ENCODE measurements at places on chromosomes 6 and 20. TPM values are rescaled to one million over a fixed set of nuclear protein-coding genes. Genes with fewer than 3 reads are reported as not detected.

GRCh38 chr6:134512981-134513391 lies 195.1 kb upstream of the SGK1 start:
- DNase-seq = no peak

DNA sequence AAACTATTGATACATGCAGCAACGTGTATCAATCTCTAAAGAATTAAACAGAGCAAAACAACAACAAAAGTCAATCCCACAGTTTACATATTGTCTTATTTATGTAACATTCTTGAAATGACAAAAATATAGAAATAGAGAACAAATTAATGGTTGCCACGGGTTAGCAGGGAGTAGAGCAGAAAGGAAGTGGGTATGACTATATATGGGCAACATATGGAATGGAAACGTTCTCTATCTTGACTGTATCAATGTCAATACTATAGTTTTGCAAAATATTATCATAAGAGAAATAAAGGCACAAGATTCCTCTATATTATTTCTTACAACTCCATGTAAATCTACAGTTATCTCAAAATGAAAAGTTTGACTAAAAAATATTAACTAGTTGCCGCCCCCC lies 12.8 kb downstream of the AK9 start:
- DNase-seq = no peak

DNA sequence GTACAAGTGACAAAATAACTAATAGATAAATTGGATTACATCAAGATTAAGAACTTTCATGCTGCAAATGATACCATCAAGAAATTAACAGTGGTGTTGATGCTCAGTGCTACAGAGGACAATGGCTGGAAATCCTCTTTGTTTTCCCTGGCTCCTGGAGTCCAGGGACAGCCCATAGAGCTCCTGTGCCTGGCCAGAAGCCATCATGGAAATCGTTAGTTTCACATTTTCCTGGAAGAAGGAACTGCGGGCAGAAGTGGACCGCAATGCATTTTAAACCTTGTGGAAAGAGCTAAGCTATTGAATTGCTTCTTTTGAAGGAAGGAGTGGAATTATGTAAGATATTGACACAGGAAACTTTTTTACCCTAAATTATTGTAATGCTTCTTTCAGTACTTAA lies 276.0 kb downstream of the GJA1 start:
- DNase-seq = no peak

- no peak for DNase-seq
These were observed 86.5 kb downstream of the METTL24 start for GRCh38 chr6:110271732-110272022.

DNA sequence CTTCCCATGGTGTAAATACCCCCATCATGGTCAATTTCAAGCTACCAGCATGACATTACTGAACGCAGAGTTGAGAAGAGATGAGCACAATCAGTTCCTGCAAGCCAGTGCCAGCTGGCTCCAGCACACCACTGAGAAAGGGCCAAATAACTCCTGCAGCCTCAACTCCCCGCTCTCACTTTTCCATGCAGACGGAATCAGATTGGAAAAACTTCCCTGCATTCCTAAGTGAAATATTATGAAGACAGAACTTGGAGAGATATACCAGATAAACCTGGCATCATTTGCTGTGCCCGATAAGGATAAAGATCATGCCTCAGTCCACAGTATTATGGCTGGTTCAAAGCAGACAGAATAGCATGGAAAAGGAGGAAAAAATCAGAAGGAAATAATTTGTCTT lies 56.7 kb downstream of the FILIP1 start:
- DNase-seq = no peak

GRCh38 chr6:111837641-111838500 lies 35.4 kb downstream of the FYN start:
- no peak for DNase-seq

- no peak for DNase-seq
These were observed 477.1 kb upstream of the SPTLC3 start for GRCh38 chr20:12531626-12532025.

GRCh38 chr6:50979171-50979525 lies 160.5 kb downstream of the TFAP2B start:
- no peak for DNase-seq

DNA sequence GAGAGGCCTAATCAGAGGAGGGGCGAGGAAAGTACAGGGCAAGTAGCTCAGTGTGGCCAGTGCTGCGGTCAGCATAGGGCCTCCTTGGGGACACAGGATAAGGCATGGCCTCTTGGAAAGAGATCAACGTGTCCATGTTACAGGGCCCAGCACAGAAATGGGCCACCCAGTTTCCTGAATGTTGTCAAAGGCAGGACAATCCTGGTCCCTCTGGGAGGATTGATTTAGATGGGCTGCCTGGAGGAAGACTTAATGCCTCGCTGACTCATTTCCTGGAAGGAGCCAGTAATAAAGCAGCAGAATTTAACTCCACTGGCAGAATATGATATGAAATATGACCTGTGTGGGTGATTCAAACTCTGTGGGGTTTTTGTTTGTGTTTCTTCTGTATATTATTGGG lies 16.6 kb downstream of the DDO start:
- no peak for DNase-seq

- no peak for DNase-seq
These were observed 12.7 kb downstream of the IL17F start for GRCh38 chr6:52231406-52232127.

DNA sequence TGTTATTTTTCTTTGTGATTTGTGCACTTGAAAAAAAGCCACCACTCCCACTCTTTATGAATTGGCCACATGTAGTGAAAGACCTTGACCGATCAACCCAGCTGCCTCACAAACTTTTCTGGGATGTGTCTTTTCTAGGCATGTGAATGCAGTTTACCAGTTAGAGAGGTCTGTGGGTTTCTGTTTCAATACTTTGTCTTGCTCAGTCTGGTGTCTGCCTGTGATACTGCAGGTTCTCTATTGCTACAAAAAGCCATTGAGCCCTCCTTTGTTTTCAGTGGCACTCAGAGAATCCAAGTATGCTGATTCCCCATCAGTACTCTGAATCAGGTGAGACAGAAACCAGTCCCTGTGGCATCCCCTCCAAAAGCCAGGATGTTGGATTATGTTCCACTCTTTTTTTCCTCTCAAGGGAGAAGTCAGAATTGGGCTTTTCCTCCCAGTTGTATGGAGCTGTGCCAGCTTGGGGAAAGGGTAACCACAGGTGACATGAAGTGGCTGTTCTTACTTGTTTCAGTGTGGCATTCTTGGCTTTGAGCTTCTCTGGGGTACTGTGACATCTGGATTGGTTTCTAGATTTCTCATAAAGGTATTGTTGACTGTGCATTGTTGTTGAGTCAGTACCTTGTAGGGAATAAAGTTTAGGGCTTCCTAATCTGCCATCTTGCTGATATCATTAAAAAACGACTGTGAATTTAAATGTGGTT lies 26.3 kb upstream of the ZFP64 start:
- no peak for DNase-seq

DNA sequence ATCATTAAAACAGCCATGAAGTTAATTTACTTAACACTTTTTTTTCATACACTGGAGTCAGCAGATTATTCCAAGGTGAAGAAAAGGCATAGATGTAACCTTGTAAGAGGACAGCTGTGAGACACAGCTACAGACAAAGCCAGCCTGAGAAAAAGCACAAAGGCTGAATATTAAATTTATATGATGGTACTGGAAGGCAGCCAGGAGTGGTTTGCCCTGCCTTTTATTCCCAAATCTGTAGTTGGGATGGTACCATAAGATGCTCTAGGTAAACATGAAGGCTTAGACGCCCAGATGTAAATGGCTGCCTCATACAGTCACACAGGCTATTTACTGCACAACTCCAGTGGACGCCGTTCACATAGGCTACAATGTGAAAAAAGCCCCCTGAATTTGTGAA lies 42.1 kb upstream of the LOC128125822 start:
- no peak for DNase-seq

- DNase-seq = no peak
These were observed 67.3 kb upstream of the ZNF217 start for GRCh38 chr20:53660947-53661381.

- DNase-seq = no peak
These were observed 163.7 kb upstream of the THEMIS start for GRCh38 chr6:128064540-128064895.

DNA sequence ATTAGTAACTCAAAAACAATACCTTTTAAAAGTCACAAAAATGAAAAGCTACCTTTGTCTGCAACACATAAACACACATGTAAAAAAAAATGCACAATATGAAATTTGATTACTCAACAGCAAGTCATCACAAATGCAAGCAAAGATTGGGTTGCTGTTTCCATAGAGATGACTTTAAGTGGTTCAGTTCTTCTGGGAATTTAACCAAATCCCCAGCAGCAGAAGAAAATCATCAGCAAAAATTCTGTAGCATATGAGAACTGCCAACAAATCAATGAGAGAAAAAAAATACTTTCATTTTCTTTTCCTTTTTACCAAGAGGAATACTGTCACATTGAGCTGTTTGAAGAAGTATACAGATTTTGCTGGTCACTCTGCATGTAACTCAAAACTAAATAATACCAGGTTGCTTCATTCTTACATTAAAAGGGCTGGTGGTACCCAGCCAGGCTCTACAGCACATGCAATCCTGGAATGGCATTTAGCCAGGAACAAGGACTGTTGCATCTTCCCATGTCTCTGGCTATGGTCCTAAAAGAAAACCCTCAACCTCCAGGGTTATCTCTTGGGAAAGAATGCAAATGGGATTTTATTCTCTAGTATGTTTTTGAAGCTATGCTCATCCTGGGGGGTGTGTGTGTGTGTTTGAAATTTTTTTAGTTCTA lies 158.3 kb downstream of the OPRM1 start:
- no peak for DNase-seq

DNA sequence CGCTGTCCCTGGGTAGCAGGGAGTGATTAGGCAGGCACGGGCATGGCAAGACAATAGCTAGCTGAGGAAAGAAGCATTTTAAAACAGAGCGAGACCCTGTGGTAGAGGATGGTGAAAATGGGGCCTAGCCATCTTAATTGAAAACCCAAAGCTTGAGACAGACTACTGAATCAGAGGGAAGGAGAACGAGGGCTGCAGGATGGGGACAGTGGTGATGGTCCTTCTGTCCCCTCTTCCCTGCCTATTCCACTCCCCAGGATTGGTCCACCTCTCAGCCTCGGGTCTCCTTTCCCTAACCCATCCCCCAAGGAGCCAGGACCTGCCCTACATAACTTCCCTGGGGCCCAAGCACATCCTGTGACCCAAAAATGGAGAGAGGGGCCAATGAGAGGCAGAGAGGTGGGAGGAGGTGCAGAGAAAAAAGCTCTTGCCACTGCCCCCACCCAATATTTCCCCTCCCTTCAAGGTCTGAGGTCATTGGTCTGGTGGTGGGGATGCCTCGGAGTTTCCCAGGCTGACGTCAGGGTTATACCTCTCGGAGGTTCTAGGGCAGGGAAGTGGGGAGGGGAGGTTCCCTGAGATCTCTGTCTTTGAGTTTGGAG lies 884 bp upstream of the CUTA start:
- no peak for DNase-seq

DNA sequence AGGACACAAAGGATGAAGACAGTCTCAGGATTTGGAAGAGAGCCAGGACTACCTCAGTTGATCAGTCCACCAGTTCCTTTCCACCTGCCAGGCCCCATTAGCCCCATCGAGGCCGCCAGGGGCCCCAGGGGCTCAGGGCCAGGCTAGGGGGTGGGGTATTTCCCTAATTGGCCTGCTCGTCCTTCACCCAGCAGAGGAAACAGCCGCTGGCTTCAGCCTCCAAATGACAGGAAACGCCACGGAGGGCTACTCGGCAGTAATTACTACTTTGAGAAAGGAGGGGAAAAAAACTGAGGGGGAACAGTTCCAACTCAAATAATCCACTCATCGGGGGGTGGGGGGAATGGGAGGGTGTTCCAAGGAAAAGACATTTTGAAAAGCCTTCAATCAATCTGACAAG lies 42.7 kb downstream of the MAFB start:
- DNase-seq = no peak

- no peak for DNase-seq
These were observed 1.0 kb upstream of the DUSP22 start for GRCh38 chr6:291204-291696.

- no peak for DNase-seq
These were observed 98.3 kb upstream of the GCM1 start for GRCh38 chr6:53246924-53247323.

DNA sequence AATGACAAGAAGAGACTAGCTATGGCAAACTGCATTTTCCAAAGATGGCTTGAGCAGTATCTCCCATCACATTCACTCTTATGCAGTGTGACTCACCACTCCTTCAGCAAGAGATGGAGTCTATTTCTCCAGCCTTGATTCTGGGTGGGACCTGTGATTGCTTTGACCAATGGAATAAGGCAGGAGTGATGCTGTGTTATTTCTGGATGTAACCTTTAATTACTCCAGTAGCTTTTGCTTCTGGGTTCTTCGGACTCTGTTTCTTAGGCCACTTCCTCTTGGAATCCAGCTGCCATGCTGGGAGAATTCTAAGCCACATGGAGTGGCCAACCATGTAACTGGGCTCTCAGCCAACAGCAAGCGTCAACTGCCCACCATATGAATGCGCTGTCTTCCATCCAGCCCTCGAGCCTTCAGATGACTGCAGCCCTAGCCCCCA lies 50.7 kb downstream of the TGM2 start:
- no peak for DNase-seq

DNA sequence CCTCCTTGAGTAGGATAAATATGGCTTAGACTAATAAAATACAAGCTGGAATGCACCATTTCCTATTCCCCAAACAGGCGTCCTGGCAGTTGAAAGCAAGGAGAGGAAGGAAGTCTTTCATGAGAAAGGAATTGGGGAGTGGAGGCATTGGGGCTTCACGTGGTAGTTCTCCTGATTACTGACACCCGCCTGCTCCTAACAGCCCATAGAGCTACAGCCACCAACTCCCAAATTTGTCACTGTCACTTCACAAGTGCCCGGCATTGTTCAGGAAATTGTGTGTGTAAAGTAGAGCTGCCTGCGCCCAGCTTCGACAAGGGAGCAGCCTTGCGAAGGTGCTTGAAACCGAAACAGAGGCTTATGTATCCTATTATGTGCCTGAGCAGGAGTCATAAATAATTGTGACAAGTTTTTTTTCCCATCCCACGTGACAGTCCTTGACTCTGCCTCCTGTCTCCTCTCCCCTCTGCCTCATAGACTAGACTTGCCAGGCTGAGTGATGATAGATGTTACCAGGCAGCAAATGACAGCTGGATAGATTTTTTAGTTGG lies 301.7 kb upstream of the ZFP64 start:
- DNase-seq = no peak

Gene MRPL14
- 36.7 TPM for total RNA-seq

Gene CD109
- 6.3 TPM for total RNA-seq

Gene MTG2
- 26.6 TPM for total RNA-seq

Gene PGC
- total RNA-seq = not detected

Gene TRIM31
- not detected for total RNA-seq

Gene RHAG
- total RNA-seq = not detected

Gene ZKSCAN3
- 5.3 TPM for total RNA-seq

Gene SLC52A3
- 2.8 TPM for total RNA-seq

Gene MDN1
- total RNA-seq = 21.1 TPM

Gene LY6G6F
- total RNA-seq = not detected
